GOT3 (cell line): ENCODE measurements at places on chromosomes 5 and 9.

DNA sequence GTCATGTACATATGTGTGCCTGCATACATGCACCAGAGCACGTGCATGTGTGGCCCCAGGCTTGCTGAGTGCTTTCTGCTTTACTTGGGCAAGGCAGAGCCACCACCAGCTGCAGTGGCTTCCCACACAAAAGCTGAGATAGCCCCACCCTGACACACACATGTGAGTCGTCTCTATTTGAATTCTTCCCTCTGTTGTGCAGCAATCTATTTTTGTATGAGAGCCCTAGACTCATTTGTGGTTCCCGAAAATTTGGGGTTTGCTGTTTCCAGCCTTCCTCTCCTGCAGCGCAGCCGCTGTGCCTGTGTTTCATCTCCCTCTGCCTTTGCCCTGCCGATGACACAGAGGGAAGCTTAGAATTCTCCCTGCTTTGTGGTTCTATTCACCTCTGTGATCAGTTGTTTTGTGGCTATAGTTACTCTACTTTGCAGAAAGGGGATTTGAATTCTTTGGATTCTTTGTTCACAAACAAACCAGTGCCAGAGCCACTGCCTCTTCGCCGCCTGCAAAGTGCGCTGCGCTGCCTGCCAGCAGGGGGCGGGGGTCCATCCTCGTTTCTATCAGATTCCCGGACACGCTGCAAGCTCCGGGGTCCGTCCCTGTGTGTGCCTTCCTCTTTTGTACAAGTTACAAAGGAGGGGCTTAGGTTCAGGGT is 95.8 kb upstream of the DAP start:
- DNase-seq = no peak

DNA sequence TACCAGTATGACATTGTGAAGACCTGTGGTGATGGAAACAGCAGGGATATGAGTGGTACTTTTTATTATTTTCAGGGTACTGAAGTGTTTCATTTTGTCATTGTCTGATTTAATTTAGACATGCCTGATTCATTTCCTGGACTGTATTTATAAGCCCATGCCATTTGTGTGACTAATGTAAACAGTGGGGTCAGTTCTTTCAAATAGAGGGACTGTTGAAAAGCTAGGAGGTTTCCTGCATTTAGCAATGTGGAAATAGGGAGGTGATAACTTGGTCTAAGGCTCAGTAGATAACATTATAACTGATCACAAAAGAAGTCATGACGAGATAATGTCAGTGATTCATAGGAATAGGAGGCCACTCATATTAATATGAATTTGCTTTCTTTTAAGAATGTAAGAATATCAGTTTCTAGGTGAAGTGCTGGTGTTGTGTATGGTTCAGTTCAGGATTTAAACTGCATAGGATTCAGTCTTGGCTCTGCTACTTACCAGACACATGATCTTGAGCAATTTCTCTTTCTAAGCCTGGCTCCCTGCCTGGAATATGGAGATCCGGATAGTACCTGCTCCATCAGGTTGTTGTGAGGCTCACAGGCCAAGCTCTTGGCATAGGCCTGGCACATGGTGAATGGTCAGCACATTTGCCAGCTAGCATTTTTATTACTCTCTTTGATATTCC is 7.5 kb downstream of the RASGRF2 start:
- DNase-seq = no peak

- no peak for DNase-seq
Observed at GRCh38 chr5:171449426-171449825, 30.0 kb downstream of the FGF18 start.

- no peak for DNase-seq
Observed at GRCh38 chr9:77731008-77731698, 83.0 kb upstream of the GNA14 start.

- no peak for DNase-seq
Observed at GRCh38 chr5:80956272-80956671, 3.9 kb upstream of the RASGRF2 start.

GRCh38 chr9:96620832-96621269 is 1.2 kb upstream of the CDC14B start:
- no peak for DNase-seq

DNA sequence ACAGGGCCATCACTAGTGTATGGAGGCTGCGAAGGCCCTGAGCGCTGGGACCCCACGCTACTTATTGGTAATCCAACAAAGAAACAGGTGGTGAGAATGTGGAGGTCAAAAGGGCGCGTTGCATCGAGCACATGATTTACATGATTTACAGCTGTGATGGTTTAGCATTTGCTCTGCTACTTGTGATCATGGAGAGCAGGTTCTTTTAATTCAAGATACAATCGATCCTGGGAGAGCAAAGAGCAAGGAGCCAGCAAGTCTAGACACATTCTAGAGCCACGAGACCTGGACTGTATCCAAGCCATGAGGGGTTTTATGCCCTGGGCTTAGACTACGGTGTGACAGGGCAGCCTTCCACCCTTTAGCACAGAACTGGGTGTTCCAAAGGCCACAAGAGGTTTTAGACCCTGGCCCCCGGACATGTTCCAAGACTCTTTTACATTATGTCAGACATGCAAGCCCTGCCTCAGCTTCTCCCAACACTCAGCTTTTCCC is 47.0 kb upstream of the CLK4 start:
- no peak for DNase-seq

DNA sequence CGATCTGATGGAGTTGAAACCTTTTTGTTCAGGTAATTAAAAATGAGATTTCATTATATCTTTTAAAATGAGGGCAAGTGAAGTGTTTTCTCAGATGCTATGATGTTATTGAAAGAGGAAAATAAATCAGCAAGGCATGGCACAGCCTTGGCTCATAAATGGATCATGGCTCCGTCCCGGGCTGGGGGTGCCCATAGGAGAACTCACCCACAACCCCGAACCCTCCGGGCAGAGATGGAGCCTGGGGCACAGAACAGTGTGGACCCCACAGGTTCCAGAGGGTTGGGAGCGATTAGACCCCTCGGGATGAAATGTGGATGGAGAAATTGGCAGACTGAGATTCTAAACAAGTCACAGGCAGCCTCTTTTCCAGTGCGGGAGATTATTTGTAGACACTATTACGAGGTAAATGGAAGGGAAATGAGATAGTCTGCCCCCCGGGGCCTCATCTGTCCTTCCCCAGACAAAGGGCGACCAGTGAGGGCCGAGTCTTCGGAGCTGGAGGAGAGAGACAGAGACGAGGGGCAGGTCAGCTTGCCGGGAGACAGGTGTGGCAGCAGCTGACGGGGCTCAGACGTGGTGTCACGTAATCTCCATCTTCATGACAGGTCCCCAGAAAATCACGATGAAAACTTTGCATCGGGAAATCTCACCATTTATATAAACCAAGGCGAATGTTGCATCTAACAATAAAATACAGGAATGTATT is 33.7 kb downstream of the NDUFS6 start:
- DNase-seq = no peak
